Activated naive CD4-positive, alpha-beta T cell treated with Interleukin-2 at 50 U/mL for 16 hours (primary cell): ENCODE measurements at places on chromosomes 12 and 14.
A peak's percentile ranks its signal among the peaks of the same experiment; 100 is the strongest.

DNA sequence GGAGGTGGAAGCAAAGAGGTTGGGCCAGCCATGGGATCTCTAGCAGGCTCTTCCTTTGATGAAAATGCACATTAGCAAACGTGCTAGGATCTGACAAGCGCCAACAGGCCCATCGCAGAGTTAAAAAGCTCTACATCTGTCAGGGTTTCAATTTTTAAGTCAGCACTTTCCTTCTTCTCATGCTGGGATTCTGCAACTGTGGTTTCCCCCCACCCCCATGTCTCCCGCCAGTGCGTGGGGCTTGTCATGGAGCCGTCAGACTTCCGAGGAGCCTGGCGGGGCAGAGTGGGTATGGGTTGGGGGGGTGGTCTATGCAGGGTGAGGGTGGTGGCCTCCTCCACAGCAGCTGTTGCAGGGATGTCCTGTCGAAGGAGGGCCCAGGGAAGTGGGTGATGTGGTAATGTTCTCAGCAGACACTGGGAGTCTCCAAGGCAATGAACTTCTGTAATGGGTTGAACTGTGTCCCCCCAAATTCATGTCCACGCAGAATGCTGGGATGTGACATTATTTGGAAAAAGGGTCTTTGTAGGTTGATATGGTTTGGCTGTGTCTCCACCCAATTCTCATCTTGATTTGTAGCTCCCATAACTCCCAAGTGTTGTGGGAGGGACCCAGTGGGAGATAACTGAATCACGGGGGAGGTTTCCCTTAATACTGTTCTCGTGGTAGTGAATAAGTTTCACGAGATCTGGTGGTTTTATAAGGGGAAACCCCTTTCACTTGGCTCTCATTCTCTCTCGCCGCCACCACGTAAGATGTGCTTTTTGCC lies 115.2 kb upstream of the MAP1LC3B2 start:
- no peak for DNase-seq

GRCh38 chr14:96249029-96249428 lies 7.0 kb upstream of the BDKRB1 start:
- no peak for DNase-seq

DNA sequence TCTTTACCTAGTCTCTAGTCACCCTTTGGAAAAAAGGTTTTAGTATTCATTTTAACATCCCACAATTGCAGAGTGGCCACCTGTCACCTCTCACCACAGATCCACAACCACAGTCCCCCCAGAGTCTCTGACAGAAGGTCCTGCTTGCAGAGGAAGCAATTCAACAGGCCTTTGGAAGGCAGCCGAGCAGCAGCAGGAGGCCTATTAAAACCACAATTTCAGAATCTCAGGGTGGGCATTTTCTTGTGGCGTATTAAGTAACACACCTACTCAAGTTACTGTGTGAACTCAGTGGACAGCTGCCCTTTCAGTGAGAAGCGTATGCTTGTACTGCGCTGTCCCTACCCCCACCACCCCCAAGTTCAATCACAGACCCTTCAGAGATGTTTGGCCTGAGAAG lies 234.0 kb upstream of the HMGA2 start:
- no peak for DNase-seq

DNA sequence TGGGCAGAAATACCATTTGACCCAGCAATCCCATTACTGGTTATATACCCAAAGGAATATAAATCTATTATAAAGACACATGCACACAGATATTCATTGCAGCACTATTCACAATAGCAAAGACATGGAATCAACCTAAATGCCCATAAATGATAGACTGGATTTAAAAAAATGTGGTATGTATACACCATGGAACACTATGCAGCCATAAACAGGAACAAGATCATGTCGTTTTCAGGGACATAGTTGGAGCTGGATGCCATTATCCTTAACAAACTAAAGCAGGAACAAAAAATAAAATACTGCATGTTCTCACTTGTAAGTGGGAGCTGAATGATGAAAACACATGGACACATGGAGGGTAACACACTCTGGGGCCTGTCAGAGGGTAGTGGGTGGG lies 335.6 kb downstream of the BTG1 start:
- no peak for DNase-seq

DNA sequence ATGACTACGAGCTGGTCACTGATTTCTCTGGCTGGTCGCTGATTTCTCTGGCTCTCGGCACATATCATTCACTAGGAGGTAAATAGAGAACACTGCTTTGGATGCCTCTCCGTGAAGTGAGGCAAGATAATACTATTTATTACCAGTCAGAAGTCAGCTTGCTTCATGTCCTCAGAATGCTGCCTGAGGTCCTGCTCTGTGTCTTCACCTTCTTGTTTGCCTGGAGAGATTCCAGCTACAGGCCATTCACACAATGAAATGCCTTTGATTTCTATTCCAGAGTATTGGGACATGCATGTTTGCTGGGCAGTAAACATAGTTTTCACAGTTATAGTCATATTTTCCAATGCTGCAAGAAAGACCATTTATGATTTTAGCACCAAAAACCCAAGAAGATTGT lies 106.7 kb downstream of the AEBP2 start:
- DNase-seq: no peak

DNA sequence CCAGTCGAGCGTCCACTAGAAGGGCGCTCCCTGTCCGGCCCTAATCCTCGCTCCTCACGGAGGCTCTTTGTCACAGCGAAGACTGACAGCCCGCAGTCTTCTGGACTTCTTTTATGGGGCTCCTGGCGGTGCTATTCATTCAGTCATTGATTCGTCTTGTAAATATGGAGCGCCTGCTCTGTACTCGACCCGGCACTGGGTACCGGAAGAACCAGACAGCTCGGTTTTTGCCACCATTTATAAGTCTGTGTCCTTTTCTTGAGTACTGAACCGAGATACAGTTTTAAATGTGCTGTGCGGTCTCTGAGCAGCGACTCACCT lies 570 bp downstream of the DMAC2L start:
- no peak for DNase-seq

GRCh38 chr14:19902409-19902808 lies 18.0 kb upstream of the OR4K5 start:
- DNase-seq: no peak

DNA sequence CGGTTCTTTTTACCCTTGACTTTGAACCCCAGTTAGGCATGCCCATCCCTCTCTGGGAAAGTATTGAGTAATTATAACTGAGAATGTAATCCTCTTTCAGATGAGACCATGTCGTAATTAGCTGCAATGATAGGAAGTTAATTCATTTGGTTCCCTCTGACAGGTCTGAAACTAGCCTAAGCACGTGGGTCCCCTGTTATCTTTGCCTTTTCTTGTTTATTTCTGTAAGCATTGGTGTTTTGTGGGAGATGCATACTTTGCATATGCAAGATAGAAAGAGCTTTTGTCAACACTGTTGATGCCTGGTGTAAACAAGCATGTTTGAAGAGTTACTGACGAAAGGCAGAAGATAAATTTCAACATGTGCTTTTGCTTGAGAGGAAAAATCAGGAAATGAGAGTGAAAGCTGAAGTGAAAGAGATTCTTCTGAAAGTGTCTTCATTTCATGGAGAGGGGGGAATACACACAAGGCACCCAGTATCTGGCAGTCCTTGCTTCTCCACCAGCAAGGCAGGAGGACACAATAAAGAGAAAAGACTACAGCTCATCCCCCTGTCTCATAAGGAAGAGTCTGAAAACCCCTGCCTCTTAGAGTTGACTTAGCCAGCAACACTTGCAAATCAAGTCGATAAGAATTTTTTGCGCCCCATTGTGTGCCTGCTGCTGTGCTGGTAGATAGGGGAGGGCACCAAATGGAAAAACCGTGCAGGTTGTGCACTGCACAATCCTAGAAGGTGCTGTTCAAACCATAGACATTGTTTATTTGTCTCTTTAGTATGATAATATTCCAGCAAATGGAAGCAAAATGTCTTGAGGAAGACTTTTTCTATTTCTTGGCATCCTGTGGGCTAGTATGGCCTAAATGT lies 77.8 kb downstream of the SLC24A4 start:
- DNase-seq: no peak

- no peak for DNase-seq
Measured at GRCh38 chr14:33010495-33010894, 71.8 kb downstream of the NPAS3 start.

DNA sequence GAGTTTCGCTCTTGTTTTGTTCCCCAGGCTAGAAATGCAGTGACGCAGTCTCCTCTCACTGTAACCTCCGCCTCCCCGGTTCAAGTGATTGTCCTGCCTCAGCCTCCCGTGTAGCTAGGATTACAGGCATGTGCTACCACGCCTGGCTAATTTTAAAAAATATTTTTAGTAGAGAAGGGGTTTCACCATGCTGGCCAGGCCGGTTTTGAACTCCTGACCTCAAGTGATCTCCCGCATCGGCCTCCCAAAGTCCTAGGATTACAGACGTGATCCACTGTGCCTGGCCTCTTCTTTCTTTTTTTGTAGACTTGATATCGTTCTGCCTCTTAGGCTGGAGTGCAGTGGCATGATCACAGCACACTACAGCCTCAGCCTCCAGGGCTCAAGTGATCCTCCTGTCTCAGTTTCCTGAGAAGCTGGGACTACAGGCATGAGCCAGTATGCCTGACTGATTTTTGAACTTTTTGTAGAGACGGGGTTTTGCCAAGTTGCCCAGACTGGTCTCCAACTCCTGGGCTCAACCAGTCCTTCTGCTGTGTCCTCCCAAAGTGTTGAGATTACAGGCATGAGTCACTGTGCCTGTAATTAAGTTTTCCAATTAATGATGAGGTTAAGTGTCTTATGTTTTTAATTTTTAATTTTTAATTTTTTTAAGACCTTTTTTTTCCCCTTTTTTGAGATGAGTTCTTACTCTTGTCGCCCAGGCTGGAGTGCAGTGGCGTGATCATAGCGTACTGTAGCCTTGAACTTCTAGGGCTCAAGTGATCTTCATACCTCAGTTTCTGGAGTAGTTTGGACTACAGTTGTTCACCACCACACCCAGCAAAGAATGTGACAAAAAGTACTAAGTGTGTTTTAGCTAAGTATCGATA lies 10.2 kb downstream of the RCOR1 start:
- DNase-seq: no peak

DNA sequence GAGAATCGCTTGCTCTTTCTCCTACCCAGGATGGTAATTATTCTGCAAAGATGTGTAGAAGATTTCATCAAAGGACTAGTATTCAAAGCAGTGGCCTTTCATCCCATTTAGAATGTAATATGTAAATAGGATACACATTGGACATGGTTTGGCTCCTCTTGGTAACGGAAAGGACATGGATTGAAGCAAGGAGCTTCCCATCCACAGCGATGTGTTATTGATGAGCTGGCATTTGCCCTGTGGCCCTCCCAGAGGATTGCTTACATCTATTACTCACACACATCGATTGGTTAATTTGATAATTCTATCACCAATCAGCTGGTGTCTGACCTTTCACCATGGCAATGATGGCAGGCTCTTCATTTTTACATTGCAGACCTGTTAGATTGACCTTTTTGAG lies 458.4 kb downstream of the EGLN3 start:
- DNase-seq: no peak

GRCh38 chr14:102554821-102555819 lies 37.3 kb upstream of the RCOR1 start:
- peak; percentile 66 for DNase-seq

GRCh38 chr14:96999654-97000155 lies 202.5 kb downstream of the VRK1 start:
- DNase-seq: no peak
